GM03348 (cell line): ENCODE measurements at places on chromosomes 4 and X.

- DNase-seq: no peak
Measured at GRCh38 chr4:57446266-57446665, 336.1 kb upstream of the IGFBP7 start.

DNA sequence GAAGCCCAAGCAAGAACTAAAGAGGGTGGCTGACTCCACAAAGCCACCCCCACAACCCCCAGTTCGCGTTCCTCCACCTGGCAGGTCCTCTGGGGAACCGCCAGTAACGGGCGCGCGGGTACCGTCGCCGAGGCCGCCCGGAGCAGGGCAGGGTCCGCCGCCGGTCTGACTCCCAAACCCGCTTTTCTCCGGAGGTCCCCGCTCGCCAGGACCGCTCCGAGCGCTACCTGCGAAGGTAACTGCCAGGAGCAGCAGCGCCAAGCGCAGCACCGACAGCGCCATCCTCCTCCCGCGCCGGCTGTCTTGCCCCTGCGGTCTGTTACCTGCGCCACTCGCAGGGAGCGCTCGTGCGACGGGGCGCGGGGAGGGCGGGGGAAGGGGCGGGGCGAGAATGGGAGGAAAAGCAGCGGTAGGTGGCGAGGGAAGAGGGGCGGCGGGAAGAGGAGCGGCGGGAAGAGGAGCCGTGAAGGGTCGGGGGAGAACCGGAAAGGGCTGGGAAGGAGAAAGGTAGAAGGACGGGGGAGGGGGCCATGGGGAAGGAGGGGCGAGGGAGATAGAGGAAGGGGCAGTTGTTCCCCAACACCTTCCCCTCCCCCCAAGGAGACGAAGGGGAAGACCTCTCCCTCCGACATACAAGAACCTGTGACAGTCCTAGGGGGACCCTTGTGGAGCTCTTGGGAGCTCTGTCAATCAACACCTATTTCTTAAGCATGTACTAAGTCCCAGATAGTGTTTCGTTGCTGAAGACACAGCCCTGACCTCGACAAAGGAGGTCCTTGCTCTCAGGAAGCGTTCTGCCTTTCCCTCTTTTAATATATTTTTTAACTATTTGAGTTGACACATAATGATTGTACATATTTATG is at the start of gene SPINK2:
Gene SPINK2, minus strand, starts transcription at position 321 of the 863 bp plus-strand sequence. Its CDS starts 39 bp downstream, at position 282.
- DNase-seq: no peak

DNA sequence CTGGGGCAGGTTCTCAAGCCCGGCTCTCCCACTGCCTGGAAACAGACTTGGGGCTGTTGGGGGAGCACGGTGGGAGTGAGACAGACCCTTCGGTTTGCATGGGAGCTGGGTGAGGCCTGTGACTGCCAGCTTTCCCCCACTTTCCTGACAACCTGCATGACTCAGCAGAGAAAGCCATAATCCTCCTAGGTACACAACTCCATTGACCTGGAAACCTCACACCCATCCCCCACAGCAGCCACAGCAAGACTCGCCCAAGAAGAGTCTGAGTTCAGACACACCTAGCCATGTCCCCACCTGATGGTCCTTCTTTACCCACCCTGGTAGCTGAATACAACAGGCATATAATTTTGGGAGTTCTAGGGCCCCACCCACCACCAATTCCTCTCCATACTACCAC is 57.6 kb upstream of the UBQLN2 start:
- DNase-seq: no peak

- DNase-seq: peak; percentile 42
Measured at GRCh38 chr4:10346023-10346422, 111.2 kb downstream of the ZNF518B start.

- no peak for DNase-seq
Measured at GRCh38 chr4:82042042-82042441, 331.7 kb downstream of the HNRNPD start.

GRCh38 chr4:165312506-165312905 is 15.0 kb upstream of the MSMO1 start:
- peak; percentile 48 for DNase-seq

DNA sequence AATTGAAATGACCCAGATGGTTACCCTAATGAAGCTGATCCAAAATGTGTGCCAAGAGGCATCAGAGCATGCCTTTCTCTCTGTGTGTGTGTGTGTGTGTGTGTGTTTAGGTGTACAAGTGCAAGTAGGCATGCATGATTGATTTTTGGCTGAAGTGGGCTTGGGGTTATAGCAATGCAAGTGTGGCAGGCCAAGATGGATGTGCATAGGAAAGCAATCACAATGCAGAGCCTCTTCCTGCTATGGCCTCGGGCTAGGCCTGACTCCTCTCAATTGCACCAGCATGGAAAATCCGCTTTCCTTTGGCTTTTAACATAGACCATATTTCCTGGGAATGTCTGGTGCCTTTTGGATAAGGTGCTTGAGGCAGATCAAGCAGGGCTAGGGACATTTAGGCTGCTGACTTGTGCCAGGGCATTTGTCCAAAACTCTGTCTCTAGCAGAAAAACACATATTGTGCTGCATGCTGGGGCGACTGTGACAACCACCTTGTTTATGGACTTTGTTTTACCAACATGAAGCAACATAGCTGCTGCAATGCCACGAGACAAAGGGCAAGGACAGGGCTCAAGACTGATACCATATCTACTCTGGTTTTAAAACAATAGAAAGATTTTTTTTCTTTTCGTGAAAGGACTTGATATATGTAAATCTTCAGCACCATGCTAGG is 395.7 kb downstream of the RAPGEF2 start:
- no peak for DNase-seq

- no peak for DNase-seq
Measured at GRCh38 chrX:18964901-18965300, 19.0 kb downstream of the PHKA2 start.

GRCh38 chr4:132344924-132345828 is 803.9 kb upstream of the PCDH10 start:
- no peak for DNase-seq

DNA sequence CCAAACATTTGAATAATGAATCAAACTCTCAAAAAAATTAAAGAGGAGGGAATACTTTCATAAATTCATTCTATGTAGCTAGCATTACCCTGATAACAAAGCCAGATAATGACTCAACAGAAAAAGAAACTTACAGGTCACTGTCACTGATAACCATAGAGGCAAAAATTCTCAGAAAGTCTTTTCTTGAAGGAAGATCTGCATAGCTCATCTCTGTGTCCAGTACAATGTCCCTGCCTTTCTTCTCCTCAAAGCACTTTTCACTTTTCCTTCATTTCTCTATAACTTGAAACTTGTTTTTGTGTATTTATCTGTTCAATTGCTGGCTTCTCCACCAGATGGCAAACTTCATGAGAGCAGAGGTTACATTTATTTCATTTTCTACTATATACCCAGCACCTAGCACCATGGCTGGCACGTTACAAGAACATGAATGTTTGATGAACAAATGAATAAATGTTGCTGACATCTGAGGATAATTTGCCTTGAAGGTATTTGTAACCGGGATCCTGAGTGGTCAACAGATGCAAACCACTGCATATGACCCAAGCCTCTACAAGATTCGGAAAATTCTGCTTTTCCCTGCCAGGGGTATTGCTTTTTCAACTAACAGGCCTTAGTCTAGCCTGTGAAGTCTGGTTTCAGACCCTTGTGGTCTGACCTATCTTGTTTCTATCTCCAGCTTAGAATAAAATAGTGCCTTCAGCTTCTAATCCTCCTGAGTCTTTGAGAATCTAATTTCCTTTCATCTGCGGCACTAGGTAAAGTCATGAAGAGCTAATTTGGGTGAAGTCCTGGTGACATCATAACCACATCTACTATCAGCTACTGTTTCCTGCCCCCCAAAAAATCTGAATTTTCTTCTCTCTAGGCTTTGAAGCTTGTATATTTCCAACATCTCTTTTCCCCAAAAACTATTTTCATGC is 52.5 kb upstream of the ANTXR2 start:
- peak; percentile 29 for DNase-seq

GRCh38 chr4:178026999-178027398 is 584.8 kb upstream of the AGA start:
- no peak for DNase-seq

GRCh38 chr4:71380788-71381187 is 42.0 kb downstream of the SLC4A4 start:
- peak; percentile 13 for DNase-seq

- DNase-seq: no peak
Measured at GRCh38 chrX:154728431-154729190, 22.3 kb downstream of the GAB3 start.

GRCh38 chrX:41334363-41335197 is 618 bp downstream of the DDX3X start:
- DNase-seq: peak; percentile 92

- no peak for DNase-seq
Measured at GRCh38 chrX:147322496-147322895, 508.0 kb upstream of the CXorf51A start.

- peak; percentile 48 for DNase-seq
Measured at GRCh38 chr4:143384381-143384994, 47.8 kb downstream of the GAB1 start.

DNA sequence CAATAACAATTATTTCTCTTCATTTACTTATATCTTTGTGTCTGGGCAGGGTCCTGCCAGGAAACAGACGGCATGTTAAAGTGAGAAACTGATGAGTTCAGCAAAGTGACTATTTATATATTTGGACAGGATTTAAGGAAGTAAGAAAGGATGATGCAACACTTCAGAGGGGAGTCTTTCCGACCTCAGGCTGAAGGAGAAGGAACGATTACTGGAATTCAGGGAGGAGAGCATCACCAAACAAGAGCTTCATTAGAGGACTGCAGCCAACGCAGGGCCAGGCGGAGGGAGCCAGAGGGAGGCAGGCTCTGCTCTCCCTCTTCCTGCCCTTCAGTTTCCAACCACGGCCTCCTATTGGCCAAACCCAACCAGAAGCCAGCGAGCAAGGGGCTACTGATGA is 1.5 kb upstream of the TLR7 start:
- no peak for DNase-seq

- no peak for DNase-seq
Measured at GRCh38 chr4:70533211-70533610, 14.8 kb downstream of the AMTN start.

DNA sequence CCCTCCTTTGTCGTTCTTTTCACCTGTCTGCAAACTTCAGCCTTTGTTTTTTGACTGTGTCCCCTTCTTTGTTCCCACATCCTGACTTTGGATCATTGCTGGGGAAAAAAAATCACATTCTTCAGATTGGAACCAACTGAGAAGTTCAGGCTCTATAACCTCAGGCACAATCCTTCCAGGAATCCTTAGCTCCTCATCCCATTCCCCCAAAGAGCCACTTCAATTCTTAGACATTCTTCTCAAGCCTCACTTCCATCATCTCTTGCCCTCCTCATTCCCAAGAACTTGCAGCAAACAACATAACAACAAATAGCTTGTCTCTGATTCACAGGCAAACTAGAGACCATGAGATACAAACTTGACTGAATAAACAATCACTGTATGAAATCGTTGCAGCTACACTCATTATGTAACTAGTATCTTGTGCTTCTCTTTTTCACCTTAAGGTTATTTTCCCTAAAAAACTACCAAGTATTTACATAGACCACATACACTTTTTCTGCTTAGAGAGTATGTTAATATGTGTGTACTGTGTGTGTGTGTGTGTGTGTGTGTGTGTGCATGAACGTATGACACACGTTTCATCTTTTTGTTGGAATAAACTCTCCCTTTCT is 26.4 kb upstream of the PGM2 start:
- no peak for DNase-seq

- DNase-seq: no peak
Measured at GRCh38 chrX:28969126-28969525, 381.9 kb downstream of the IL1RAPL1 start.

- no peak for DNase-seq
Measured at GRCh38 chr4:110306303-110306702, 107.9 kb upstream of the ELOVL6 start.

GRCh38 chr4:26936284-26937065 is 75.8 kb downstream of the STIM2 start:
- no peak for DNase-seq
